T follicular helper cell (primary cell): ENCODE measurements at places on chromosomes 11 and 22.

DNA sequence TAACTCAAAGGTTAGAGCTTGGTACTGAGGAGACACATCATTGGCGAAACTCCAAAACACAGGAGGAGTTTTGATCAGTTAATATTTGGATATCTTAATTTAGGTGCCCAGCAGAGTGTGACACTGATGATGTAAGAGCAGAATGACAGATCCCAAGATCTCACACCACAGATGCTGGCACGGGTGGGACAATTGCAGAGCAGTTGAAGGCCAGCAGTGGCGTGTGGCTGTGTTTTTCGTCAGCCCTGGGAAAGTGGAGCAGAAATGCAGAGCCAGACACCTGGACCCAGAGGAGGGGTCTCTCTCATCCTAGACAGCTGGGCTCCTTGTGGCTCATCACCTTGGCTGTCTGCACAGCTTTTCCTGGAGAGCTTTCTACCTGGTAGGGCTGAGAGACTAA lies 59.7 kb upstream of the CTTN start:
- no peak for DNase-seq

DNA sequence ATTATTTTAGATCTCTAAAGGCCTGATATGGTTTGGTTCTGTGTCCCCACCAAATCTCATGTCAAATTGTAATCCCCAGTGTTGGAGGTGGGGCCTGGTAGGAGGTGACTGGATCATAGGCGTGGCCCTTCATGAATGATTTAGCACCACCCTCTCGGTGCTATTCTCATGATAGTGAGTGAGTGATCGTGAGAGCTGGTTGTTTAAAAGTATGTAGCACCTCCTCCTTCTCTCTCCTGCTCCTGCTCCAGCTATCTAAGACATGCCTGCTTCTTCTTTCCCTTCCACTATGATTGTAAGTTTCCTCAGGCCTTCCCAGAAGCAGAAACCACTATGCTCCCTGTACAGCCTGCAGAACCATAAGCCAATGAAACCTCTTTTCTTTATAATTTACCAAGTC lies 114.1 kb downstream of the SERGEF start:
- no peak for DNase-seq

DNA sequence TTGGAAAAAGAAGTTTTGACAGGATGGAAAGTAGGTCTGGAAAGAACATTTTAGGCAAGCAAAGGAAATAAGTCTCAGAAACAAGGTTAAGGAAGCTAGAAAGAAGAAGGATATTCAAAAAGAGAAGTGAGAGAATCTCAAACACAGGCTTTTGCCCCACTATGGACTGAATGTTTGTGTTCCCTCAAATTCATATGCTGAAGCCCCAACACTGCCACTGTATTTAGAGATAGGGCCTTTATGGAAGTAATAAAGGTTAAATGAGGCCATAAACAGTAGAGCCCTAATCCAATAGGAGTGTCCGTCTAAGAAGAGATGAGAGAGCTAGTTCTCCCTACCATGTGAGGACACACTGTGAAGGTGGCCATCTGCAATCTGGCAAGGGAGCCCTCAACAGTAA lies 20.6 kb upstream of the RPS13 start:
- DNase-seq = no peak

DNA sequence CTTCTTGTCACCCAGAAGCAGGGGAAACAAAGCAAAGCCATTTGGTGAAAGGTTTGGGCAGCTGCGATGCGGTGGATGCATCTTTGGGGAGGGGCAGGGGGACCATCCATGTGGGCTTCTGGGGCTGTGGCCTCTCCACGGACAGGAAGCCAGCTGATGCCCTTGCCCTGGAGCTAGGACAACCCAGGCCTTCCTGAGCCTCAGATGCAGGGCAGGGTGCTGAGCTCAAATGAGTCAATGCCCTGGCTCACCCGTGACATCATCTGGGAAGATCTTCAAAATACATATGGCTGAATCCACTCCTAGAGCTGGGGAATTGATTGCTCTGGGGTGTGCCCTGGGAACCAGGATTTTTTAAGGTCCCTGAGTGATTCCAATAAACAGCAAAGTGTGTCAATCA lies 1418.2 kb downstream of the TBC1D22A start:
- no peak for DNase-seq
